Suprapubic skin (tissue), 4 donors: ENCODE measurements at places on chromosomes 1 and 21.

- peak; percentile 72 for DNase-seq
Observed at GRCh38 chr1:179082333-179082998, 596 bp downstream of the TOR3A start.

GRCh38 chr1:113146242-113147072, 73.5 kb downstream of the LRIG2 start:
- no peak for DNase-seq

GRCh38 chr1:246170574-246171261, 336.4 kb downstream of the SMYD3 start:
- DNase-seq: no peak

- DNase-seq: no peak
Observed at GRCh38 chr1:68142036-68142435, 90.3 kb downstream of the WLS start.

GRCh38 chr1:8598060-8598724, 219.2 kb downstream of the RERE start:
- DNase-seq: no peak

GRCh38 chr1:86110451-86111129, 46.0 kb downstream of the COL24A1 start:
- DNase-seq: no peak

- DNase-seq: no peak
Observed at GRCh38 chr1:15026117-15026489, 127.4 kb upstream of the TMEM51 start.

DNA sequence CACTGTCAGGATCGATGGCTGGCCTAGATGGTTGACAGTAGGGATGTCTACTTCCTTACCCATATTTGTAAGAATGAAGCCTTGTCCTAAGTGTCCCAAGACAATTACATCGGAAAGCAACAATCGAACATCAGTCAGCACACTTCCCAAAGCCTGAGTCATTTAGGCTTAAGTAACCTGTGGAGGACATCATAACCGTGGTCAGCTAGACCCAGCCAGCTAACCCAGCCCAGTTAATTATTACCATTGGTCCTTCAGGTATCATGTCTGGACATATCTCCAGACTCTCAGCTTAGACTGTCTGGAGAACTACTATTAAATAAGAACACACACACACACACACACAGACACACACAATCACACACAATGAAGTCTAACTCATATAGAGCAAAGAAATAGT, 264.7 kb downstream of the TRABD2B start:
- DNase-seq: no peak

GRCh38 chr21:35052801-35053200, 3.7 kb upstream of the RUNX1 start:
- DNase-seq: no peak

DNA sequence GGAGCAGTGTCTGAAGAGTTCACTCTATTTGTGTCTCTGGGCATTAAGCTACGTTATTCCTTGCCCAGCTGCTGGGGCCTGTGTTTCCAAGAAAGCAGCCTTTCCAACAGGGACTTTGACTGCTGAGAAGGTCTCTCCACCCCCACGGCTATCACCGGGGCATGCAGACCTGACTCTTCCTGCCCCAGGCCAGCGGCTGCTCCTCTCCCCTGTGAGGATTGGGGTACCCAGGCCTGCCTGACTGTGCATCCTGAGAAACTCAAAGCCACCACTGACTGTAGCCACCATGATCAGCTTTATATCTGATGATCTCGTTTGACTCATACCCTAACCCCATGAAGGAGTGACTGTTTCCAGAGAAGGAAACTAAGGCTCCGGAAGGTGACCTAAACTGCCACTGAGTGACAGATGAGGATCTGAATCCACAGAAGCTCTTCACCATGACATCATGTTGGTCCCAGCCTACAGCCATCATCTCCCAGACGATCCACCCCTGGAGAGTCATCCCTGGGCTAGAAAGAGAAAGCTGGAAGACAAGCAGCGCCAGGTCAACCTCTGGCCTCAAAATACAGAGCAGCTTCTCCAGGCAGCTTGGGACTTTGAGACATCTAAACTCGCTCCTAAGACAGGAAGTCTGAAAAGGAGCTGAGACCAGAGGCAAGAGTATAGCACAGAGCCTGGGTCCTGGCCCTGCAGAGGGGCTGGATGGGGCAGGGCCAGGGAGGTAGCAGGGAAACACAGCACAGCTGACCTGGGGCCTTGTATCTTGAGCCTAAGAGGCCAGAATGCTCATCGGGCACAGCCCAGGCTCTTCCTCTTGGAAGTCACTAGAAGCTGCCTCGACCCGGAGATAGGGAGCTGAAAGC, 244.0 kb upstream of the VAMP3 start:
- DNase-seq: no peak

- DNase-seq: no peak
Observed at GRCh38 chr1:46437723-46438122, 43.6 kb downstream of the FAAH start.

DNA sequence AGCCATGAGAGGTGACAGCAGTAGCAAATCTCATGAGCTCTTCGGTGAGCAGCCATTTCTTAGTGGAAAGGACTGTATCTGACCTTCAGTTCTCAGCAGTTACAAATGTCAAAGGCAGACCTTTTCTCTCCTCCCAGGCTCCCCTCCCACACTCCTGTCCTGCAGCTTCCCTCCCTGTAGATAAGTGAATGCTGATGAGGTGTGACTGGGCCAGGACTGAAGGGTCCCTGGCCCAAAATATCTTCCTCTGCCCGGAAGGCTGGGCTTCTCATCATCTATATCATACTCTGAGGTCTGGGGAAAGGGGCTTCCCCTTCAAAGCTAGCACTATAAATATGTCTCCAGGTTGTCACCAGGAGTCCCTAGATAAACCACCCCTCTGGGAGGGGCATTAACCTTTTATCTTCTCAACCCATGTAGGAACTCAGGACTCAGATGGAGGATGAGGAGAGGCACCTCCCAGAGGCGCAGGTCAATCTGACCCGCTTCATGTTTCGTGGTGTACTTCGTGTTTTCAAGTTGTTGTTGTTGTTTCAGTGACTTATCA, 3.6 kb upstream of the ADAMTSL4 start:
- no peak for DNase-seq

DNA sequence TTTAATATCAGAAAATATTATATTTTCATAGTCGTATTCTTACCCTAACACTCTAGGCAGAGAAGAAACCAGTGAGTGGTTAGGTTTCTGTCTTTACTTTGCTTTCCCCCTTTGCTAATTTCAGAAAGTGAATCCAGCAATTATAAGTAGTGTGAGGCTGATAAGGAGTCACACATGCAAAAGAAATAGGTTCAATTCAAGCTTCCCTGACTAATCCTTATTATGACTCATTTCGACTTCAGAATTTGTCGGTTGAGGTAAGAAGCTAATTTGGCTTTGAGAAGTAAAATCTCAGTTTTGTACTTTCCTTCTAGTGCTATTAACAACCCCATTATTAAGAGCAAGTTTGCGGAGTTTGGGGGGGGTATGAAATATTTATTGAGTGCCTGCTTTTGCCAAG, 22.4 kb downstream of the ESRRG start:
- DNase-seq: no peak

GRCh38 chr1:4091996-4092395, 191.9 kb upstream of the C1orf174 start:
- DNase-seq: peak; percentile 35

DNA sequence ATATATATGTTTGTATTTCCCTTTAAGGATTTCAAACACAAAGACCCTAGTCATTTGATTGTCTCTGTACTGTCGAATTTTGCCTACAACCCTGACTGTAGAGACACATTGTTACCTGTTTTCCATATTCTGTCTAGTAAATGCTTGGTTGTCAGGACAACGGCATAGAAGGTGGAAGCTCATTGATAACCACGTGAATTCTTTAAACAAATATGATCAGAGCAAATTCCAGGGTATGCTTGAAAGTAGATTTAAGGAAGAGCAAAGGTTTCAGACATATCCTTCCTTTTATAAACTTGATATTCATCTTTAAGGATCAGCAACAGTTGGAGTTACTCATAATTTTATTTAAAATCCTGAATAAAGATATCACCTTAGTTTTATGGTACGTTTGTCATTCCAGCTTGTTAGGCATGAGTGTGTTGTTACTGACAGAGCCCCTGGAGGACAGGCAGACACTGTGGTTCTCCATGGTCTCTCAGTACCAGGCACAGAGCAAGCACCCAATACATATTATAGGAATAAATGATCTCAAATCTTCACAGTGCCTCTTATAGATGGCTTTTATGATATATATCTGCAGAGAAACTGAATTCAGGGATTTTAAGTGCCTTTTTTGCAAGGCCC, 203.2 kb downstream of the FGGY start:
- DNase-seq: no peak

- DNase-seq: no peak
Observed at GRCh38 chr1:39957299-39958015, 2.5 kb downstream of the MFSD2A start.

DNA sequence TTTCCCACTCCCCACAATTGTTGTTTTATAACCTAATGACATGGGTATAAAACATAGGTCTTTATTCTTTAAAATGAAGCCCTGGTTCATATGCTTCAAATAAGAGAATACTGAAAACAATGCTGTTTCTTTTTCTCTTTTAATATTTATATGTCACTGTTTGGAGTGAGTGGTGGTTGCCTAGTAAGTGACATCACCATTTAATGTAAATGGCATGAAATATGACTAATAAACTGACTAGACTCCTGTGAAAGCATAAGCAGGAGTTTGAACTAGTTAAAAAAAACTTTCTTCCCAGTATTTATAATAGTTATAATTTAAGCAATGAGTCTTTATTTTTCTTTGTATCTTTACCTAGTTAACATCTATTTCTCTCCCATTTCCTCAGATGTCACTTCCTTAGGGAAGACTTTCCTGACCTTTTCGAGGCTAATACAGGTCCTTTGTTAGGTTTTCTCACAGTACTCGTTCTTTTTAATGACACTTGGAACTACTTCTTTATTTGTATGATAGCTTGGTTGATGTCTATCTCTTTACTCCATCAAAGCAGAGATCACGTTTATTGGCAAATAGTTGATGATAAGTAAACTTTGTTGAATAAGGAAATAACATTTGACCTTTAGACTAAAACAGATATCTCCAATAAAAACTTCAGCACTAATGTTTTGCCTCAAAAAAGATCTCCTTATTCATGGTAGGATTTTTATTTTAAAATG, 105.4 kb upstream of the PDC start:
- no peak for DNase-seq

DNA sequence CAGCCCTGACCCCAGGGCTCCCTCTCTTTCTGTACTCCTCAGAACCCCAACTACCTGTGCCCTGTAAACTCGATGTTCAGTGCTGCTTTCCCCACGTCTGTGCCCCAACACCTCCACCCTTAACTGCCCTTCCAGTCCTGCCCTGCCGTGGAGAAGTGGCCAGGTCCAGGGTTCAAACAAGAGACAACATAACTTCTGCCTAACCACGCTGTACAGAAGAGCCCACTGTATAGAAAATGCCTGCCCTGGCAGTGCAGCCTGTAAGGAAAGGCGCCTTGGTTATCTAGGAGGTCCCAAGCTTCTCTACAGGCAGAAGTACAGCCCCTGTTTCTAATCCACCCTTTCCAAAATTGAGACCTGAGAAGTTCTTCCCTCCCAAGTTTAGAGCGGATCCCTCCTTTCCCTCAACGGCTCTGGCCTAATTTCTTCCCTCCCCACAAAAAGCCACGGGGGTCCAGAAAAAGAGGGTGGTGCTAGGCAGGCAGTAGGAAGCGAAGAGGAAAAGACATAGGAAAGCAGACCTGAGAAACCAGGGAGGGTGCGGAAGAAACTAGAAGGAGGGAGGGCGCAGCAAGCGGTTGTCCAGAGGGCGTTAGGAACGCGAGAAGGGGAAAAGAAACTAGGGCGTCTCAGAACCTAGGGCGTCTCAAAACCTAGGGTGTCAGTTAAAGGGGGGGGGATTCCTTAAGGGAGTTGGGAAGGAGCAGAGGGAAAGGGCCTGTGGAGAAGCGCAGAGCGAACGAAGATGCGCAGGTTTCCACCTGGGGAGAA, 3.2 kb downstream of the DMRTA2 start:
- DNase-seq: no peak

- no peak for DNase-seq
Observed at GRCh38 chr1:209657140-209657879, 5.1 kb upstream of the LAMB3 start.

- no peak for DNase-seq
Observed at GRCh38 chr1:181202986-181203555, 114.6 kb downstream of the IER5 start.

DNA sequence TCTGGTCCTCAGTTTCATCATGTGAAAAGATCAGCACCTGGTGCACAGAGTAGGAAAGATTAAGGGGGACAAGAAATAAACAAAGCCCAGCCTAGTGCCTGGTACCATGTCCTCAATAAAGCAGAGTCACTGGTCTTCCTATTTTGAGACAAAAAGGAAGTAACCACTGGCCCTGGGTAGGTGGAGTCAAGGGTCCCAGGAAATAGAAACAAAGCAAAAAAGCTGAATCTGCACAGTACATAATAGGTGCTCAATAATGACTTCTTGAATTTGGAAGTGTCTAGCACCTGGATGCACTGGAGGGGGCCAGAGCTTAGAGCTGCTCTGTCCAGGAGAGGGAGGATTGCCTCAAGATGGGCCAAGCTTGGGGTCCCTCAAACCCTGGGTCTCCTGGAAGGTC, 1.9 kb upstream of the EPHB2 start:
- DNase-seq: no peak

DNA sequence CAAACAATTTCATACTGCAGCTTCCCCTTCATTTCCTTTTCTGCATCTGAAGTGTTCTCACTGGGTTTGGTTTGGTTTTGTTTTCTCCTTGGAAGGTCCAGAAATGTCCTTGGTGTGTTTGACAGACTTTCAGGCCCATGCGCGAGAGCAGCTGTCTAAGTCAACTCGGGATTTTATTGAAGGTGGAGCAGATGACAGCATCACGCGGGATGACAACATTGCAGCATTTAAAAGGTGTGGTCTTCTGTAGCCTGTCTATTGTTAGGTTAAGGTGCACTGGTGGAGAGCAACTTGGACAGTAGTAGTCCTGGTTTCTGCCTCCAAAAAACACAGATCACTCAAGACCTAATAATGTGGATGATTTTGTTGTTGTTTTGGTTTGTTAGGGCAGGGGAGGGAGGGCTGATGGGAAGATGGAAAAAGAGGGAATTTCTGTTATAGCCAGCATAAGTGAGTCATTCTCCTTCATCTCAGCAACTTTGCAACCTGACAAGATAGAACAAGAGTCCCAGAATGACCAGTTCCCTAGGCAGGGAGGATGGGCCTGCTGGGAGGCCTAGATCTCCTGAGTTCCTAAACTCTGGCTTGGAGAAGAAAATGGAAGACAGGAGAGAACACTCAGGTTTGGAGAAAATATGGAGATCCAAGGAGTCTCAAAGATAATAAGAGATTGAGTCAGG, 12.5 kb downstream of the HAO2 start:
- no peak for DNase-seq

DNA sequence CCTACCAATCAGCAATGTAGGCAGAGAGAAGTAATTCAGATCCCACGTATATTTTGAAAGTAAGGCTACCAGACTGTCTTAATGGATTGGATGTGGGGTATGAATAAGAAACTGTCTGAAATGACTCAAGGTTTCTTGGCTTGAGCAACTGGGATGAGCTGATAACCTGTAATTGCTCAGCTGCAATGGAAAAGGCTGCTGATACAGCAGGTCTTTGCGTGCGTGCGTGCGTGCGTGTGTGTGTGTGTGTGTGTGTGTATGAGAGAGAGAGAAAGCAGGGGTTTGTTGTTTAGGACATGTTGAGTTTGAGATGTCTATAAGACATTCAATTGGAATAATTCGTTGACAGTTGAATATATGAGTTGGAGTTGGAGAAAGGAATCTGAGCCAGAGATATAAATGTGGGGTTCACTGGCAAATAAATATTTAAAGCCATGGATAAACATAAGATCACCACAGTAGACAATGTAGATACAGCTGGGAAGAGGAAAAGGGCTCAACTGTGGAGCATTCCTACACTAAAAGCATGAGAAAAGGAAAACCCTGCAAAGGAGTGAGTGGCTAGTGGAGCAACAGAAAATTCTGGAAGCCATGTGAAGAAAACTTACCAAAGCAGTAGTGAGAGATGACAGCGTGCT, 72.9 kb downstream of the UCHL5 start:
- no peak for DNase-seq
